Spinal cord (tissue), 10 donors: ENCODE measurements at places on chromosomes 12 and 14. TPM values are rescaled to one million over a fixed set of nuclear protein-coding genes. Genes with fewer than 3 reads are reported as not detected.
A peak's percentile ranks its signal among the peaks of the same experiment; 100 is the strongest.

Gene PIANP
- 2.0 TPM for total RNA-seq

DNA sequence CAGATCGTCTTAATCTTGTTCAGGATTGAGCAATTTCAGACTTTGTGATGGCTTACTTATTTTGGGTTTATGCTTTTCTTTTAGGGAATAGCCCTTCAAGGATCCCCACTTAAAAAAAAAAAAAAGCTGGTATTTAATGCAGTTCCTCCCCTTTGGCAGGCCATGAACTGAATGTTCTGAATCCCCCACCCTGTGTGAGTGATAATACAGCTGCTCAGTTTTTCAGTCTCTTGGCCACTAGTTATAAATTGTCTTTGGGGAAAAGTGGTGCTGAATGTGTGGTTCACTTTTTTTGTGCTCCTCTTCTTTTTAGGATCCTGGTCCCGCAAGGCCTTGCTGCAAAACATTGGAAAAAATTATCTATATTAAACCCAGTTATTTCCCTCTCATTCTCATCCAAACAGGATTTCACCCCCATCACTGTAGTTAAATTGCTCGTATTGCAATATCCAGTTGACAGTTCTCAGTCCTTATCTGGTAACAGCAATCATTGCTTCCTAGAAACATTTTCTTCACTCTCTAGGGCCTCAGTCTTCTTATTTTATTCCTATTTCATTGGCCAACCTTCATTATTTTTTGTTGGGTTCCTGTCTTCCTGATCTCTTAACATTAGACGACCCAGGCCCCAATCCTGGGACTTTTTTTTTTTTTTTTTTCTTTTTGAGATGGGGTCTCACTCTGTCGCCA is 73.1 kb upstream of the PAWR start:
- H3K27ac ChIP-seq = no peak overlapping the region
- H3K4me3 ChIP-seq = no peak overlapping the region
- H3K4me1 ChIP-seq = no peaks in the 10 kb centered on the region
- H3K36me3 ChIP-seq = no peaks in the 10 kb centered on the region

GRCh38 chr12:6383572-6384498 is at the start of gene LTBR:
Gene LTBR (plus strand): TSS chr12:6384162. CDS start chr12:6384359, 197 bp downstream.
- peak; percentile 8 for DNase-seq
- H3K27ac ChIP-seq = peak within 1 kb of the TSS; percentile 78
- H3K27me3 ChIP-seq = peaks cover 2% of the 10 kb centered on the region

DNA sequence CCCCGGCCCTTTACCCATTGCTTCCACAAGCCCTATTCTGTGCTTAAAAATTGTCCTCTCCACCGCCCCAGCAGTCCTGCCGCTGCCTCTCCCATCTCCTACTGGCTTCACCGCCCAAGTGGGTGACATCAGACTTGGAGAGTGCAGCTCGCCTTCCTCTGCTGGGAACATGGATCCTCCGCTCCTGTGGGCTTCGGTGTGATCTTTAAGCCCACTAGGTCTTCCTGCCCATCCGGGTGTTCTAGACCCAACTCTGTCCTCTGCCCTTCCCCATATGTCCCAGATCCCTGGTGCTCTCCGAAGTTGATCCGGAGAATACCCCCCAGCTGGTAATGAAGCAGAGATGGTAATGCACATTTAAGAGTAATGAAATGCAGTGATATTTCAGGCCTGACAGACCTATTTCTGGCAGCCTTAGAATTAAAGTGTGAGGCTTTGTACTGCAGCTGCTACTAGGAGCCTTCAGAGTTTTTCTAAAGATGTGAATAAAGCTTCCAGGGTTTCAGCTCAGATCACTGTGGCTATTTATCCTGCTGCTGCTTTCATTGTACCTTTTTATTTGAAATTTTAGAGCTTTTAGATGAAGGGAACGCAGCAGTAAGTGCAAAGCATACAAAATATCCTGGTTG is 22.9 kb upstream of the CTDSP2 start:
- H3K4me1 ChIP-seq = peaks cover 34% of the 10 kb centered on the region
- no peak for DNase-seq
- H3K27ac ChIP-seq = peak overlapping the region; percentile 84

DNA sequence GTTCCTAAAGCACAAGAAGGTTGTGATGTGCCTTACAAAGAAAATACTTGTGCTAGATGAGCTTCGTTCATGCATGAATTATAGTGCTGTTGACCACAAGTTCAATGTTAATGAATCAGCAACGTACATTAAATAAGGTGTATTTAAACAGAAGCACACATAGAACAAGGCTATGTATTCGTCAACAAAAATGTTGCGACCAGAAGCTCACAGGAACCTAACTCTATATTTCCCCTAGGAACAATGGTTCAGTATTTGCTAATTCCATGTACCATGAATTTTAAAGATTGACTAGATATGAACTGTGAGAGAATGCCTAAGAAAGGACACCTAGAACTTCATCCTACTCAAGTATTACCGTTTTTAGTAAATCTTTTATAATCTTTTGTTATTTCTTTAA is 149.6 kb downstream of the ITPR2 start:
- peaks cover 6% of the 10 kb centered on the region for H3K36me3 ChIP-seq
- no peak overlapping the region for H3K4me3 ChIP-seq
- no peak overlapping the region for H3K27ac ChIP-seq
